Psoas muscle (tissue), 8 donors: ENCODE measurements at places on chromosomes 3 and 15. TPM values are rescaled to one million over a fixed set of nuclear protein-coding genes. Genes with fewer than 3 reads are reported as not detected.

- H3K4me1 ChIP-seq = no peaks in the 10 kb centered on the region
- no peaks in the 10 kb centered on the region for H3K27me3 ChIP-seq
- no peaks in the 10 kb centered on the region for H3K36me3 ChIP-seq
Observed at GRCh38 chr3:60445446-60445845, 805.8 kb downstream of the FHIT start.

DNA sequence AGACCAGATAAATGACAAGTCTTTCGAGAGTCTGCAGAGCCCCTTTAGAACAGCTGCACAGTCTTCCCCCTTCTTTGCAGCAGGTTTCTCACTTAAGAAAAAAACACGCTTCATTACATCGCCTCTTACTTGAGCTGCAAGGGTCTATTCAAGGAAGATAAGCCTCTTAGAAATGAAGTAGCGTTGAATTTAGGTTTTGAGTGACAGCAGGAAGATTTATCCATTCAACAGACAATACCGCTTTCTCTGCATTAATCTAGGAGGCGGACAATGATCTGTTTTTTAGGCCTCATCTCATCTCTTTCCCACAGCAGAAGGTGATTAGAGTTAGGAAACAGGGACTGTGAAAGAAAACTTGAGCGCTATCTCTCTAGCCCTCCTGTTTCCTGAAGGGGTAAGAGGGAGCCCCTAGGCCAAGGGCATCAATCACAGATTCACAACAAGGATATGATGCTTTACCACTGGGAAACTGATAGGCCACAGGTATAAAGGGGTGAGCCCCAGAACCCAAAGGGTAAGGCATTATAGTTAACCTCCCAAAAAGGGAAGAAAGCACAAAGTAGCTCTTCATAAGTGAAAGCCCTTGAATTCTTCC, 84.3 kb downstream of the MECOM start:
- no peak overlapping the region for H3K27ac ChIP-seq
- DNase-seq = no peak
- H3K4me3 ChIP-seq = no peak overlapping the region
- H3K36me3 ChIP-seq = no peaks in the 10 kb centered on the region
- no peaks in the 10 kb centered on the region for H3K4me1 ChIP-seq

Gene ISL2
- total RNA-seq = not detected

Gene FAM107A
- 18.4 TPM for total RNA-seq

DNA sequence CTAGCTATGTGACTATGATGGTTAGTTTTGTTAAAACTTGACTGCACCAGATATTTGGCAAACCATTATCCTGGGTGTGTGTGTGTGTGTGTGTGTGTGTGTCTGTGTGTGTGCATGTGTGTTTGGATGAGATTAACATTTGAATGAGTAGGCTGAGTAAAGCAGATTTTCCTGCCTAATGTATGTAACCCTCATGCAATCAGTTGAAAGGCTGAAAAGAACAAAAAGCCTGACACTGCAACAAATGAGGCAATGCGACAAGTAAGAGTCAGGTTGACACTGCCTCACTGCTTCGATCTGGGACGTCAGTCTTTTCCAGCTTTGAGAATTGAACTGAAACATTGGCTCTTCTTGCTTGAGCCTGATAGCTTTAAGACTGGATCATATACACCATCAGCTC, 643.0 kb downstream of the NAALADL2 start:
- no peak overlapping the region for H3K4me3 ChIP-seq
- no peaks in the 10 kb centered on the region for H3K4me1 ChIP-seq
- no peaks in the 10 kb centered on the region for H3K27me3 ChIP-seq
- no peak for DNase-seq
- H3K36me3 ChIP-seq = no peaks in the 10 kb centered on the region
- no peak overlapping the region for H3K27ac ChIP-seq

Gene DOCK3
- 0.91 TPM for total RNA-seq

DNA sequence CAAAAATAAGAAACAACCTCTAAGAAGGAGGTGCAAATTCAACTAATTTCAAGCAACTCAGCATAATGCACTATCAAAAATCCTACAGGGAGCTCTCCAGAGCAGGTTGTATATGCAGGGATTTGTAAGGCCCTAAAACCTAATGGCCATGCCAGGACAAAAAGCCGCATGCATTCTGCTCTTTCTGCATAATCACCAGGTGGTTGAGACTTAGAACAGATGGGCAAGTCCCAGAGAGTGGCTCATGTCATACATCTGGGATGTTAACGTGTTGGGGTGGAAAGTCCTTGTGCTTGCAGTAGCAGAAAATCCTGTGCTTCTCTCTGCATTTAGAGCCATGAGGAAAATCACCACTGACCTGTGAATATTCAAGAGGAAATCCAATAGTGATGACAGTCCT, 1002.9 kb downstream of the AGBL1 start:
- no peaks in the 10 kb centered on the region for H3K4me1 ChIP-seq
- DNase-seq = no peak
- no peak overlapping the region for H3K27ac ChIP-seq
- H3K36me3 ChIP-seq = no peaks in the 10 kb centered on the region
- no peak overlapping the region for H3K4me3 ChIP-seq

DNA sequence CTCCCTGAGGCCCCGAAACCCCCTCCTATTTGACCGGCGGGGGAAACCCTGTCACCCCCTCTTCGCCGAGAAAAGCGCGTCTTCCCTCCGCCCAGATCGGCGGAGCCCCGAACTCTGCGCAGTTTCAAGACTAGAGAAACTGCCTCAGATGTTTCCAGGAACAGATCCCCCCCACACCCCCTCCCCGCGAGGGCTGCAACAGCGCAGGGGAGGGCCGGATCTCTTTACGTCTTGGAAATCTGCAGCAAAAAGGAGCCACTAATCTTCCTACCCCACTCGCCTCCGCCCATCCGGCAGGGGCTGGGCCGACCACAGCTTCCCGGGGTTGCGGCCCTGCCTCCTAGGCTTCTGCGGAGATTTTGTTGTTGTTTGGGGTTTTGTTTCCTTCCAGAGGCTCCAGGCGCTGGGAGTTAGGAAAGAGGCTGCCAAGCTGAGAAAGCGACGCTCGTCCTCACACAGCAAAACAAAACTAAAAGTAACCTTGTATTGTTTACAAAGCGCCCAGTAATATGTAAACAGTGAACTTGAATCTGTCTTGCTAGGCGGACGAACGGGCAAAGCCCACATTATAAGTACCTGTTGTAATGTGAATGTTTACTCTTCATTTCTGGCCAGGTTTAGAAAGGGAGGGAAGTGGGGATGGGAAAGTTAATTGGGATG, 2.2 kb downstream of the FOXB1 start:
- peaks cover 99% of the 10 kb centered on the region for H3K27me3 ChIP-seq
- peak overlapping the region; percentile 66 for H3K4me3 ChIP-seq
- no peak for DNase-seq
- H3K4me1 ChIP-seq = peaks cover 30% of the 10 kb centered on the region

Gene GCSAM
- not detected for total RNA-seq

GRCh38 chr3:124879337-124879680, 7.9 kb downstream of the ITGB5 start:
- no peaks in the 10 kb centered on the region for H3K36me3 ChIP-seq
- no peaks in the 10 kb centered on the region for H3K27me3 ChIP-seq
- no peak for DNase-seq
- peak overlapping the region; percentile 68 for H3K27ac ChIP-seq
- H3K4me3 ChIP-seq = no peak overlapping the region

- no peak overlapping the region for H3K27ac ChIP-seq
- peaks cover 69% of the 10 kb centered on the region for H3K27me3 ChIP-seq
- H3K36me3 ChIP-seq = no peaks in the 10 kb centered on the region
- H3K4me1 ChIP-seq = peaks cover 37% of the 10 kb centered on the region
- no peak for DNase-seq
- no peak overlapping the region for H3K4me3 ChIP-seq
Observed at GRCh38 chr15:52787549-52788098, 2.5 kb downstream of the ONECUT1 start.

GRCh38 chr3:145892869-145893268, 268.1 kb downstream of the PLOD2 start:
- no peaks in the 10 kb centered on the region for H3K4me1 ChIP-seq
- H3K27ac ChIP-seq = no peak overlapping the region
- no peak overlapping the region for H3K4me3 ChIP-seq
- no peaks in the 10 kb centered on the region for H3K36me3 ChIP-seq
- no peaks in the 10 kb centered on the region for H3K27me3 ChIP-seq
- DNase-seq = no peak

DNA sequence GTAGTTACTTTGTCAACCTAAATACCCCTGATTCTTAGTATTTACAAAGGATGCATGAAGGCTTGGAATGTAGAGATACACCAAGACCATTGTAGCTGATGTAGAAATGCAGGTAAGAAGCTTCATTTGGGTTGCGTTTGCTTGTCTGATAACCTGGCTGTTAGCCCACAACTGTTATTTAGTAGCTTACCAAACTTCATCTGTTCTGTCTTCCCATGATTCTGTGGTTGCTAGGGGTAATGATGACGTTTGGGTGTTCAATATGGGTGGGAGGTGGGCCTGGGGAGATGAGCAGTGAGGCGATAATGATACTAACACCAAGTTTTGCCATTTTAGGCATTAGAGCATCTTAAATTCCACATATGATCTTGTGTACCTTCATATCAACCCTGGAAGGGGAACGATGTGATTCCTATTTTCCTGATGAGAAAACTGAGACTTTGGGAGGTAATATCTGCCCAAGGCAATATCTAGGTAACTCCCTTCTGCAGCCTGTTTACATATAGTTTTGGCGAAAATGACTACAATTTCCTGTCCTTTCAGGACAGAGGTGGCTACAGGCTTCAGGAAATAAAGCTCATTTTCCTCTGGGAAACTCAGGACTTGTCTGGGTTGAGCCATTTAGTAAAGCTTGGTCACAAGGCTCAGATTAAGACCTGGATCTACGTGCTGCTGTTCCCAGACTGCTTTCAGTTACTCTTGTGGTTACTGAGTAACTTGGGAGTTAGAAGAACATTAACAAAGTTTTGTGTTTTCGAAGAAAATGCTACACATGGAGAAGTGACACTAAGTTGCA, 26.8 kb downstream of the FNDC3B start:
- no peaks in the 10 kb centered on the region for H3K36me3 ChIP-seq
- no peaks in the 10 kb centered on the region for H3K27me3 ChIP-seq
- no peak overlapping the region for H3K4me3 ChIP-seq
- DNase-seq = no peak
- peaks cover 76% of the 10 kb centered on the region for H3K4me1 ChIP-seq
- no peak overlapping the region for H3K27ac ChIP-seq

Gene ZNF385D
- total RNA-seq = 3.7 TPM

Gene SLC25A36
- 32.0 TPM for total RNA-seq

DNA sequence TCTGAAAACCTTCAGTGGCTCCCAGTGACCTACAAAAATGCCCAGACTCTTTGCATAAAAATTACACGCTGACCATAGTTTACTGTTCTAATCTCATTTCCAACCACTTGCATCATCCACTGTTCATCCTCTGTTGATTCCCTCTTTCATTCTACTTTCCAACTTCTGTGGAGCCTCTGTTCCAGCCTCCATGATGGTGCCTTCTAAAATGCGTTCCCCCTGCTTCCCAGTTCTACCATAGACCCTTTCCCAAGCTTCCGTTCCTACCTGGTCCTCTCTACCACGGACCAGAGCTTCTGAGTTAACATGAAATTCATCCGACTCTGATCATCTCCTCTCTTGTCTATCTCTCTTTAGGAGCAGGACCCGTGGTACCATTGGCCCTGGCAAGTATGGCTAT, 127.0 kb downstream of the THSD4 start:
- H3K4me1 ChIP-seq = no peaks in the 10 kb centered on the region
- no peak for DNase-seq
- no peak overlapping the region for H3K27ac ChIP-seq

GRCh38 chr15:101123222-101123910, 128.5 kb downstream of the CHSY1 start:
- no peak for DNase-seq
- no peak overlapping the region for H3K27ac ChIP-seq
- H3K27me3 ChIP-seq = no peaks in the 10 kb centered on the region

DNA sequence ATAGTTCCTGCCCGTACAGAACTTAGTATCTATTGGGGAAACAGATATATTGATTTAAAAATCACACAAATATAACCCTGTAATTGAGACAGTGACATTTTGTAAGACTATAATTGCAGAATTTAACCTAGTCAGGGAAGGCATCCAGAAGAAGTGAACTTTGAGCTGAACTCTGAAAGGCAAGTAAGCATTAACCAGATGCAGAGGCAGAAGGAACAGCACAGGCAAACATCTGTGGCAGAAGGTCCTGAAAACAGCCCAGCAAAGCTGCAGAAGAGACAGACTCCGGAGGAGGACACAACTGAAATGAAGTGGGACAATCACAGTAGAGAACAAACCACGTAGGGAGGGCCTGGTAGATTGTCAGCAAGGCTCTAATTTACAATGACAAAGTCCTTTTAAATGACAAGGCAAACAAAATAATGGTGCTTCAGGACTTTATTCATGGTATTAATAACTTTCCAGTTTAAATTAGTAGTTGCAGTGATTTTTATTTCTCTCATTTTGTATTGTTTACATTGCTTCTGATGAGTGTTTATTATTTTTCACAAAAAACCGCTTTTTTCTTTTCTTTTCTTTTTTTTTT, 14.5 kb downstream of the BCL2A1 start:
- no peaks in the 10 kb centered on the region for H3K27me3 ChIP-seq
- no peak overlapping the region for H3K4me3 ChIP-seq
- no peaks in the 10 kb centered on the region for H3K36me3 ChIP-seq
- H3K4me1 ChIP-seq = no peaks in the 10 kb centered on the region
- no peak overlapping the region for H3K27ac ChIP-seq

GRCh38 chr15:75069301-75069925, 46.0 kb downstream of the PPCDC start:
- H3K36me3 ChIP-seq = no peaks in the 10 kb centered on the region
- no peak overlapping the region for H3K4me3 ChIP-seq
- H3K27ac ChIP-seq = no peak overlapping the region
- no peaks in the 10 kb centered on the region for H3K27me3 ChIP-seq
- H3K4me1 ChIP-seq = peaks cover 4% of the 10 kb centered on the region
- DNase-seq = no peak

DNA sequence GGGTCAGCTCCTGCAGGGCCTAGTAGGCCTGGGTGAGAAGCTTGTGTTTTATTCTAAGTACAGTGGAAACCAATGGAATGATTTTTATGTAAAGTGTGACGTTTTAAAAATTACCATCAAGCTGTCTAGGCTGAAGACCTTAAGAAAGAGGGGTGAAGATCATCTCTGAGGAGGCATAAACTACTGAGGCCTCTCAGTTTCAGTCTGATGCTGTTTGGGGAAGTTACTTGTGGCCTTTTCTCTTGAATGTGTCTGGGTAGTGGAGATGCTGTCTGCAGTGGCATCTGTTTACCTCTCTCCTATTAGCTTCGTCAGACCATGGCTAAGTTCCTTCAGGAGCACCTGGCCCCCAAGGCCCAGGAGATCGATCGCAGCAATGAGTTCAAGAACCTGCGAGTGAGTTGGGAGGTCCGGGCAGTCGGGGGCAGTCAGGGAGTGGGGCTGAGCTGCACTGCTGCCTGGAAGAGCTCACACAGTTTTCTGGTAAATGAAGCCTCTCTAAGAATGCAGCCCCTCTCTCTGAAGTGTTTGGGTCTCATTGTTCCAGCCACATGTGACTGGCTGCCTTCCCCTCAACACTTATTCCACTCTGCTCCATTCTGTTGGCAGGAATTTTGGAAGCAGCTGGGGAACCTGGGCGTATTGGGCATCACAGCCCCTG, 1.9 kb downstream of the IVD start:
- H3K36me3 ChIP-seq = peaks cover 54% of the 10 kb centered on the region
- H3K27me3 ChIP-seq = no peaks in the 10 kb centered on the region
- no peak for DNase-seq

- DNase-seq = no peak
- H3K36me3 ChIP-seq = no peaks in the 10 kb centered on the region
- no peaks in the 10 kb centered on the region for H3K27me3 ChIP-seq
- no peak overlapping the region for H3K27ac ChIP-seq
- peaks cover 6% of the 10 kb centered on the region for H3K4me1 ChIP-seq
Observed at GRCh38 chr15:68997050-68997449, 17.4 kb upstream of the NOX5 start.
